ENCODE measurements at places on chromosomes 6 and 20.

GRCh38 chr6:40349901-40350746, 237.0 kb downstream of the LRFN2 start:
- no peak for DNase-seq

DNA sequence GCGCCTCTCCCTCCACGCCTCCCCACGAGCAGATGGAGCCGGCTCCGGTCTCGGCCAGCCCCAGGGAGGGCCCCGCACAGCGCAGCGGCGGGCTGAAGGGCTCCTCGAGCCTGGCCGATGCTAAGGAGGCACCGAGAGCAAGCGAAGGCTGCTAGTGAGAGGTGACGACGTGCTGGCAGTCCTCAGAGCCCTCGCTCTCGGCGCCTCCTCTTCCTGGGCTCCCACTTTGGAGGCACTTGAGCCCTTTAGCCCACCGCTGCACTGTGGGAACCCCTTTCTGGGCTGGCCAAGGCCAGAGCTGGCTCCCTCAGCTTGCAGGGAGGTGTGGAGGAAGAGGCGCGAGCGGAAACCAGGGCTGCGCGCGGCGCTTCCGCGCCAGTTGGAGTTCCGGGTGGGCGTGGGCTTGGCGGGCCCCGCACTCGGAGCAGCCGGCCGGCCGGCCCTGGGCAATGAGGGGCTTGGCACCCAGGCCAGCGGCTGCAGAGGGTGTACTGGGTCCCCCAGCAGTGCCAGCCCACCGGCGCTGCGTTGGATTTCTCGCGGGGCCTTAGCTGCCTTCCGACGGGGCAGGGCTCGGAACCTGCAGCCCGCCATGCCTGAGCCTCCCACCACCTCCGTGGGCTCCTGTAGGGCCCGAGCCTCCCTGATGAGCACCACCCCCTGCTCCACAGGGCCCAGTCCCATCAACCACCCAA, 2.5 kb upstream of the TMEM14C start:
- DNase-seq: no peak

GRCh38 chr6:47567586-47567985, 90.0 kb downstream of the CD2AP start:
- DNase-seq: no peak

- no peak for DNase-seq
Measured at GRCh38 chr6:25186919-25187318, 92.3 kb upstream of the CARMIL1 start.

DNA sequence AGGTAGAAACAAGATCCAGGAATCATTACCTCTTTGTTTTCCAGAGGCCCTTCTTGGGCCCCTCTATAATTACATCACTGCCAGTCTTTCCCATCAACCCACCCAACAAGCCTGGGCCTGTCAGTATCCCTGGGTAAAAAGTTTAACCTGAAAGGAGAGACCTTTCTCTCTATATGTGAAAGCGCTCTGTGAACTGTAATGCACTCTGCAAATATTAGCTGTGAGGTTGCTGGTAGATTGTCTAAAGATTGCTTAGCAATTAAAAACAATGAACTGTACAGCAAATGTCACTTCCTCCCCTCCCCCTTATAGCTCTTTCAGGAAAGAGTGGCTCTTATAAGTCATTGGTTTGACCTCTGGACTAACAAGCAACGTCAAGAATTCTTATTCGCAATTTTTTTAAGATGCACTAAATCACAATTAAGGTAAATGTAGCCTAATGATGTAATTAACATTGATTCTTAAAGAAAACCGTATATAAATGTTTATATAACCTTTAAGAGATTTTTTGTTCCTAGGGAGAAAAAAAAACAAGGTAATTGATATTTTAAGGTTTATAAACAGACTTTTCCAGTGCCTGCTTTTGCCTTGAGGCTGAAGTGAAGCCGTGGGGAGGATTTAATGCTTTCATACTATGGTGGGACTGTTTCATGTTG, 18.4 kb downstream of the ECT2L start:
- DNase-seq: no peak
